Choroid plexus epithelial cell (primary cell): ENCODE measurements at places on chromosomes 7 and 10.

- DNase-seq = peak; percentile 17
These were observed 581 bp downstream of the PTPRZ1 start for GRCh38 chr7:121873289-121874194.

DNA sequence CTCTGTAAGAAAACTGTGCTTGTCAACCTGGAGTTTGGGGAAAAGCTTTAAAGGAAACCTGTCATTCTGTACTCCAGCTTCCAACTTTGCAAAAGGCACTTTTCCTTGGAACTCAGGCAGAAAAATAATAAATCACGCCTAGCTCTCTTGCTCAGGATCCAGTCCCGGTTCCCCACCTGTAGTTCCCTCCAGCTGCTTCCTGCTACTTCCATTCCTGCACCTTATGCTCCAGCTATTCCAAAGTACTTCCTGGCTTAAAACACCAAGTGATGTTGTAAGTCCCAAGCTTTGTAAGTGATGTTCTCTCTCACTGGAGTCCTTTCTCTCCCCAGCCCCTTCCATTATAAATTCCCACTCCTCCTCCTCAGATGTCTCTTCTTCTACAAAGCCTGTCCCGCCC is 98.6 kb downstream of the GRM8 start:
- no peak for DNase-seq

DNA sequence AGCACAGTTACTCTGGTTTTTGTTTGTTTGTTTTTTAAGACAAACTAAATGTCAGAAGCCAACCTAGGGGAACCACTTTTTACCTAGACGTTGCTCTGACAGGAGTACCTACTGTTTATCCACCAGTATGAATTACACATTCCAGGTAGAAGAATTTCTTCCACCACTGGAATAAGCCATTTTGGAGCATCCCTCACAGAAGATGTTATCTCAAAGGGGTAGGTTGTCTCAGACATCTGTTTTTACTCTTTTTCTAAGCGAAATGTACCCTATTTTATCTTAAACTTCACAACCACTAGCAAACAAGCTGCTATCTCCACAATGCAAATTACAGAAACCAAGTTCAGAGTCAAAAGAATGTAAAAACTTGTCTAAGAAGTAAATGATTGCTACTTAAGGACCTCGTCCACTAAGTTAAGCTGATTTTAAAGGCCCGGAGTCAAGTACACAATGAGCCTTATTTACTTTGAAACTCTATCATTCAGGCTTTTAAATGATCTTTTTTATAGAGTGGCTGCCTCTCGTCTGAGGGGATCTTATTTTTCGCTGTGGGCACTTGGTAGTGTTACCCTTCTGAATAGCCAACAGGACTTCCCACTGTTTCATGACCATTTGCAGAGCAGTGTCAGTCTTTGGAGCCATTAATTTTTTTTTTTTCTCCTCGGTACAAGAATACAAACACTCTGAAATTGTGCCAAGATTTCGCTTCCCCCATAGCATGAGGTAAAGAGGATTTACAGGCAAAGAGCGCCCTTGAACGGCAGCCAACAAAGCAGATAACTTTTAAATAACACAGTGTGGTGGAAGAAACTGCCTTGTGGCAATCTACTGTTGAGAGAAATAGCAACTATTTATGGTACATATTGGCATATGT is 15.7 kb upstream of the ARMC3 start:
- peak; percentile 88 for DNase-seq

DNA sequence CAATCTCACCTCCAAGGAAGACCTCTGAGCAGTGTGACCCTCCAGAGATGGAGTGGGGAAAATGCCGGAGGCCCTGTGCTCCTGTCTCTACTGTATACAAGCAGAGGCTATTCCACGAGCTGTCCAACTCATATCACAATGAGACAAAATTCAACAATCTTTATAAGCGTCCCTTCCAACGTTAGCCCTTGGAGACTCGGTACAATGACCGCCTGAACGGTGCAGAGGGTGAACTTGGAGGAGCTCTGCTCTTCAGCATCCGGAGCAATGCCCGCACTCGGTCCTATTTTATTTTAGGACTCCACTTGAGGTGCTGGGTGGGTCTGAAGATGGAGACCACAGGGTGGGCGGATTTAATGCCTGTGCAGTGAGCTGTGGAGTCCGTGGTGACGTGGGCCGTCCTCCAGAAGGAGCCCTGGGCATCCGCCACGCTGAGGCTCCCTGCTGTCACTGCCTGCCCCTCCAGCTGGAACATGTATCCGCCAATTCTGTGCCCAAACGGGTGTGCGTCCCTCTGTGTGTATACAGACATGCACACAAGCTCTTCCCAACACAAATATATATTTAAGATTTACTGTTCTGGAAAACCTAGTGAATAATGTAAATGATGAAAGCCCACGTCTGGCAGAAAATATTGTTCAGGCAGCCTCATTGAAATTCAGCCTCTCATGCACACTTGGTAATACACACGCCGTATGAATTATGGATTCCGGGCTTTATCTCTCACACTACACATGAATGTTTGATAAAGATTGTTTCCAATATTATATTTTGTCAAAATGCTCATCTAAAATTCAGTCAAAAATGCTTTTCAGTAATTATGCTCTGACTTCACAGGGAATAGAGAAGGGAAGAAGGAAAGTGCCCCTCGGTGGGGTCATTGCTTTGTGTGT is 239.9 kb upstream of the ZMIZ1 start:
- DNase-seq = no peak

DNA sequence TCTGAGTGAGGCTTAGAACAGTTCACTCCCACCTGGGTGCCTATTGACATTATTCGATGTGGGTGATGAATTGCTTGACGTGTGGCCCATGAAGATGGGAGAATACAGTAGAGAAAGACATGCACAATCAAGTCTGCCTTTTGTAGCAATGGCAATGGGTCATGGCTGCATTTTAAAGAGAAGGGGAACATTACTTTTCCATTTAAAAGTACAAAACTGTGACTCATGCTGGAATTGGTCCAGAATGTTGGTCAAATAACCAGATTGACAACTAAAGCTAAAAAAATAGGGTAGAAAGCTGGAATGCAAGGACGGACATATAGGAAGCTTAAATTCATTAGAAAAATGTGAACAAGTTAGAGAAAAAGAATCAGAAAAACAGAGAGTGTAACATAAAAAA is 104.1 kb upstream of the SLC25A13 start:
- peak; percentile 30 for DNase-seq
